ENCODE measurements at places on chromosomes 16 and 17.

DNA sequence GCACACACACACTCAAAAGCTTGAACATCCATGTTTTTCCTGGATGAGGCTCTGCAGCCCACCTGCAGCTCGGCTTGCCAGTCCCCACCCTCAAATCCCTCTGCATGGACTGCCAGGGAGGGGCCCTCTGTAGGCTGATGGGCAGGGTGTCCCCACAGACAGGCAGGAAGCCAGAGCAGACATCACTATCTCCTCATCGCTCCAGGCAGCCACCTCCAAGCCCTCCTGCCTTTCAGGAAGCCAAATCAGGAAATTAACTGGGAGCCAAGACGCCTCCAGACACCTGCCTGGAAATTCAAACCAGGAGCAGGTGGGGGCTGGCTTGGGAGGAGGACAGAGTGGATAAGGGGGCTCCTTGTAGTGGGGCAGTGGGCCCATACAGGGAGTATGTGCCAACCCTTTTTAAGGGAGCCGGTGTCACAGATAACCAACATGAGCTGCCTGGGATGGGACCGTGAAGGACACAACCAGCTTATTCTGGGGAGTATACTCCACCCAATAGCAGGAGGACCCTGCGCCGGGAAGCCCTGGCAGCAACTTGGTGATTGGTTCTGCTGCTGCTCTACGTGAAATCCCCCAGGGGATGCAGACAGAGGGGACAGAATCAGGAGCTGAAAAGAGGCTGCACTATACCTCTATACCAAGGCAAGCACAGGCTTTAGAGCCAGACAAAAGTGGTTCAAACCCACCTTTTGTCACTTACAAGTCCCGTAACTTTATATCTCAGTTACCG is 139.1 kb downstream of the CCT6B start:
- DNase-seq = no peak

- DNase-seq = no peak
Observed at GRCh38 chr17:32240750-32241149, 24.9 kb upstream of the RHBDL3 start.

GRCh38 chr17:60305141-60305540 is 86.8 kb downstream of the USP32 start:
- no peak for DNase-seq

- DNase-seq = no peak
Observed at GRCh38 chr17:41301916-41302901, at the start of gene KRTAP29-1. Gene KRTAP29-1 (minus strand): TSS chr17:41302851. CDS start chr17:41302851, 0 bp downstream.

GRCh38 chr16:82639666-82640336 is 13.0 kb downstream of the CDH13 start:
- DNase-seq = peak; percentile 35

DNA sequence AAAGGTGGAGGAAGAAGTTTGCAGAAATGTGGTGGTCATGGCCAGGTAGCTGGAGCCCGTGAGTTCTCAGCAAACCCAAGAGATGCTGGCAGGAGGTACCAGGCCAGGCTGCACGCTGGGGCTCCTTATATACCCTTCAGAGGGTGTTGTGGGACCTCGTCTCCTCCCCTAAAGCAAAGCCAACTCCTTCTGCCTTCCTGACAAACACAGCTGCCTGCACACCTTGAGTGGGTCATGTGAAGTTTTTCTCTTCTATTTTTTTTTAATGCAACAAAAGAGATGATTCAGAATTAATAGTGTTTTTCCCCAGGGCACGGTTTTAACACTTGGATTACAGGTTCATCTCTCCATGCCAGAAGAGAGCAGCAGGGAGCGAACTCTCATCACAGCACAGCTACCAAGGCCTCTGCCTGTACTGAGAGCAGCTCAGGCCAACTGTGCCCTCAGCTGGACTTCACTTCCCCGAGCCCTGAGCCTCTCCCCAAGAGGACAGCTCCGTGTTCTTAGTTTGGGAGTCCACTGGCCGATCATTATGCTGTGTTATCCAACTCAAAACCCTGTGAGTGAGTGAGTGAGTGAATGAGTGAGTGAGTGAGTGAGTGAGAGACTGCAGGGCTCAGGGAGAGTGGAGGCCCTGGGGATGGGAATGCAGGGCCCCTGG is at the start of gene KRT15:
TSS of gene KRT15 (minus strand) at position 102 of the 661 bp plus-strand sequence. CDS start at position 39, 63 bp downstream.
- DNase-seq = no peak

GRCh38 chr16:54175552-54176375 is 110.8 kb downstream of the IRX3 start:
- DNase-seq = no peak

DNA sequence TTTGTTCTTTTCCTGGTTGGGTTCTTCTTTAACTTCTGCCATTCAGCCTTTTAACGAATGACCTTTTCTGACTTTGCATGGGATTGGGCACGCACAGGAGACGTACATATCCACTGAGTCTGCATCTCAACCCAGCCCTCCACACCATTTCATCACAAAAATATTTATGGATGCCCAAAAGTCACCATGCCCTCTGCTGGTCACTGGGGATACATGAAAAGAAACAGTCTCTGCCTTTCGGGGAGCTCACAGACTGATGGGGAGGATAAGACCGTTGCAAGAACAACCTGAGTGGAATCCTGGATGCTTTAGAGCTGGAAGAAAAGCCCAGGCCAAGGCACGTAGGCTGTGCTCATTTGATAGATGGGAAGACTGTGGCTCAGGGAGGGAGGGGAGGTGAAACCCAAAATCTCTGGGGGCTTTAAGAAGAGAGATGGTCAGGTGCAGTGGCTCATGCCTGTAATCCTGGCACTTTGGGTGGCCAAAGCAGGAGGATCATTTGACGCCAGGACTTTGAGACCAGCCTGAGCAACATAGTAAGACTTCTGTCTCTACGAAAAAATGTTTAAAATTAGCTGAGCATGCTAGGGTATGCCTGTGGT is 7.9 kb upstream of the MT2A start:
- DNase-seq = no peak

- DNase-seq = no peak
Observed at GRCh38 chr17:19306160-19307111, 56.1 kb downstream of the B9D1 start.

DNA sequence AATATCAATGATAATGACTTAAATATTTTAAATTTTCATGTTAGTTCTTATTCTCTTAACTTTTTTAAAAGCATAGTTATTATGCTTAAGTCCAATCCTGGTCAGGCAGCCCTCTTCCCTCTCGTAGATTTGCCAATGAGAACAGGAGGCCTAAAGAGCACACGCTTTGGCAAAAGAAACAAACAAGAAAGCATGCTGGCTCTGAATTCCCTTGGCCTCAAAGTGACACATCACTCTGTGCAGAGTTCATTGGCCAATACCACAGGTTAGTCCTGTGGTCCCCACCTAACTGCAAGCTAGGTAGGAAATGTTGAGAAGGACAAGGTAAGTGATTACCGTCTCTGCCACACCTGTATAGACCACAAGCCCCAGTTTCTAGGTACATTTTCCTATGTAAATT is 61.5 kb downstream of the MYO1D start:
- DNase-seq = no peak

- DNase-seq = peak; percentile 88
Observed at GRCh38 chr17:81666342-81667191, at the start of the genes CCDC137 and OXLD1. Gene CCDC137 (plus strand): TSS chr17:81666737. CDS start chr17:81666767, 30 bp downstream. Gene OXLD1 (minus strand): TSS chr17:81666605. CDS start chr17:81666577, 28 bp downstream.

DNA sequence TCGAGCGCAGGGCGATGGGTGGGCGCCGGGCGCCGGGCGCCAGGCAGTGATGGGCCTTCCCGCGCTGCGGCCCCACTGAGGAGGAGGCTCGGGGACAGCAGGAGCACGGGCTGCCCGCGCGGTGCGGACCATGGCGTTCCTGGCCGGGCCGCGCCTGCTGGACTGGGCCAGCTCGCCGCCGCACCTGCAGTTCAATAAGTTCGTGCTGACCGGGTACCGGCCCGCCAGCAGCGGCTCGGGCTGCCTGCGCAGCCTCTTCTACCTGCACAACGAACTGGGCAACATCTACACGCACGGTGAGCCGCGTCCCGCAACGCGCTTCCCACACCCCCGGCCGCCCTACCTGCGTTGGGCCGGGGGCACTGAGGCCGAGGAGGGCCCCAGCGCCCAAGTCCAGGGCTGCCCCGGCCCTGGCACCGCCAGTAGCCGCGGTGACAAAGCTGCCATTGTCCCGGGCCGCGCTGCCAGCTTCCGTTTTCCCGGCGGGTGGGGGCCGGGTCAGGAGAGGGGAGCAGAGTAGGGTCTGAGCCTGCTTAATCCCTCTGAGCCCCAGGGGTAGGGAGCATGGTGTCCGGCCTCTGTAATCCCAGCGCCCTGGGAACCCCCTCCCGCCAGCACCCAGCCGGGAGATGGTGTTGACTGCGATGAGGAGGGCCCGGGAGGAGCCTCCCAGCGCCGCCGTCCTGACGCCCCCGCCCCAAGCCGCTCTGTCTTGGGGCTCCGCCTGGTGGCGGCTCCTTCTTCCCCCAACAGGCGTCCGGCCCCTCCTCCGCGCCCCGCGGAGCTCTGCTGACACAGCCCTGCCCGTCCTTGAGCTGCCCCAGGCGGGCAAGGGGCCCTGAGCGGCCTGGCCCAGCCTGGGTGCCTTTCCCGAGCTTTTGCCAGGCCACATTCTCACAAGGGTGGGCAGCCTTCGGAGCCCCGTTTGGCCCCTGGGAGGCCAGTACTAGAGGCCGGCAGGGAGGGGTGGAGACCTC is 685 bp downstream of the PAQR4 start:
- peak; percentile 24 for DNase-seq

DNA sequence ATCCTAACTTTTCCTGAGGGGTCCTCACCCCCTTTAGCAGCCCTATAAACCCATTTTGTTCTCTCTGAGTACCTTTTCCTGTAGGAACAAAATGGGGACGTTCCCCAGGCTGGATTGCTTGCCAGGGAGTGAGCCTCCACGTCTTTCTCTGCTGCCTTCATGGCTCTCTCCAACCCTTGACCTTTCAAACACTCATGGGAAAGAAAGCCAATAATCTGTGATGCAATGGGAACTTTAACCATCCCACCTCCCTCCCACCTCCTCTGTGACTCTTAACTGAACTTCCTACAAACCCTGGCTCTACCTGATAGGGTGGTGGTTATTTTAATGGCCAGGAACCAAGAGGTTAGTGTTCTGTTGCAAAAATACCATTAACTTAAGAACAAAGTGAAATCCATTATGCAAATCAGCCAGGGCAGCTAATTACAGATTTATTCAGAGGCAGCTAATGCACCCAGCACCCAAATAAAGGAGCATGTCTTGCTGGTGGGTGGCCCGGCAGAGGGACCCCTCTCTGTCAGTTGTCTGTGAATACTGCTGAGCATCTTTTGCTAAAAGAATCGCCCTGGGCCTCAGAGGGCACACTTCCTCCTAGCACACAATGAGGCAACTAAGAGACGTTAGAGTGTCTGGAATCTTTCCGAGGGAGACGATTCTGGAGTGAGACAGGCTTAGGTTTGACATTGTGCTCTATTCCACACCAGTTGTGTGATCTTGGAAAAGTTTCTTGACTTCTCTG is 3.0 kb downstream of the PIPOX start:
- DNase-seq = no peak

GRCh38 chr16:46733319-46733830 is 14.8 kb downstream of the MYLK3 start:
- DNase-seq = no peak

DNA sequence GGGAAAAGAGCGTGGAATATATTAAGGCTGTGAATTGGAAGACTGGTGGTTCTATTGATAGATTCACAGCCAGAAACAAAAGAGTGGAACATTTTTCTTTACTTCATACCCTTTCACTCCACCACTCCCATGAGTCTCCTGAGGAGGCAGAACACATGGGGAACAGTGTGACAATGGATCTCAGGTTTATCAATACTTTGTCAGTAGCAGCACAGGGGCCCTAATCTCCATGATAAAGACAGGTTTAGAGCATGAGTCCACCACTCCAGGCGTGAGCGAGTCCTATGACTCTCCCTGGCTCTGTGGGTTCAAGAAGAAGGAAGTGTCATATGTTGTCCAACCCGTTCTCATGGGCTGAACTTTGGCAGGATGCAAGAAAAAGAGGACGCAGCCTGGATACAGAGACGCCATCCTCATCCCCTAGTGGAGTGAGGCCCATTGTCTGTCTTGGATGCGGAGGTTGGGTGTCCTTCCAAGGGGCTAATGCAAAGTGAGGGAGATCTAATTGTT is 361.2 kb downstream of the TMEM114 start:
- DNase-seq = no peak

- no peak for DNase-seq
Observed at GRCh38 chr17:77042476-77043231, 98.1 kb upstream of the SEC14L1 start.

- no peak for DNase-seq
Observed at GRCh38 chr17:40548982-40549685, 16.1 kb downstream of the CCR7 start.

DNA sequence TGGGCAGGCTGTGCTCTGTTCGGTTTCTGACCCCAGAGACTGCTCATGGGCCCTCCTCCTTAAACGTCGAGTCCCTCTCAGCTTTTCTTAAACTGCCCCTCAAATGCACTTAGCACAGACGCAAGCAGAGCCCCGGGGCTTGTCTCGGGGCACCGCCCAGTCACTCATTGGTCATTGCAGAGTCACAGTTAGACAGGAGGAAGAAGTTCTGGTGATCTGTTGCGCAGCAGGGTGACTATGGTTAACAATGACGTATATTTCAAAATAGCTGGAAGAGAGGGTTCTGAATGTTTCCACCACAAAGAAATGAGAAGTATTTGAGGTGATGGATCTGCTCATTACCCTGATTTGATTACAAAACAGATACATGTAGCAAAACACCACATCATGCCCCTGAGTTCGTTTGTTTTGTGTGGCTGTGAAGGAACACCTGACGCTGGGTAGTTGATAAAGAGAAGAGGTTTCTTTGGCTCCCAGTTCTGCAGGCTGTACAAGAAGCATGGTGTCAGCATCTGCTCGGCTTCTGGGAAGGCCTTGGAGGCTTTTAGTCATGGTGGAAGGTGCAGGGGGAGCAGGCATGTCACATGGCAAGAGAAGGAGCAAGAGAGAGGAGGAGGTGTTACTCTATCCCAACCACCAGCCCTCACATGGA is 387.4 kb downstream of the CPPED1 start:
- DNase-seq = no peak

DNA sequence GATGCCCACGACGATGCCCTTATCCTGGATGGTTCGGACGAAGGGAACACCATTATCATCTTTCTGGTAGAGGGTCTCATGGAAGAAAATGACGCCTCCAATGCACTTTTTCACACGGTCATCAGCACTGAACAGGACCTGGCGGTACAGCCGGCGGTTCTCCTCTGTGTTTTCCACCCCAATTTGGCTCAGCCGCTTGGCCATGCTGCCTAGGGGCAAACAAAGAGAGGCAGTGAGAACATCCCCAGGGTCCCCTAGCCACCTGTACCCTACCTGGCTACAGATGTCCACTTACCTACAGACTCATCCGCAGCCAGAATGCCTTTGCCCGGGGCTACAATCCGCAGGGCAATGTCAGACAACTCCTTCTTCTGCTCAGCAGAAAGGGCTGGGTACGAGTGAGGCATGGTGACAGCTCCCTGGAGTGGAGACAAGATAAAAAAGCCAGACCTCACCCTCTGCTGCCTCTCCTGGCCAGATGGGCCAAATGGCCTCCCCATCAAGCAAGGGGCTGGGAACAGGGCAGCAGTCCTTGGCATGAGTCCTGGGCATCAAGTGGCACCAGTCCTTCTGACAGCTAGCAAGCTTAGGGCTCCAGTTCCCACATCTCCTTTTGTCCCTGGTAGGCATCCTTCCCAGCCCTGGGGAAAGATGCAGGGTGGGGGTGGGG is 1.4 kb downstream of the ALDOC start:
- DNase-seq = no peak

GRCh38 chr17:15945527-15946191 is 729 bp downstream of the ADORA2B start:
- DNase-seq = no peak

All from stimulated activated CD8-positive, alpha-beta memory T cell treated with anti-CD3 and anti-CD28 coated beads, Interleukin-15, amount 100 ng/mL, for 1 hour (primary cell).